ENCODE measurements at places on chromosomes 1 and 21.

DNA sequence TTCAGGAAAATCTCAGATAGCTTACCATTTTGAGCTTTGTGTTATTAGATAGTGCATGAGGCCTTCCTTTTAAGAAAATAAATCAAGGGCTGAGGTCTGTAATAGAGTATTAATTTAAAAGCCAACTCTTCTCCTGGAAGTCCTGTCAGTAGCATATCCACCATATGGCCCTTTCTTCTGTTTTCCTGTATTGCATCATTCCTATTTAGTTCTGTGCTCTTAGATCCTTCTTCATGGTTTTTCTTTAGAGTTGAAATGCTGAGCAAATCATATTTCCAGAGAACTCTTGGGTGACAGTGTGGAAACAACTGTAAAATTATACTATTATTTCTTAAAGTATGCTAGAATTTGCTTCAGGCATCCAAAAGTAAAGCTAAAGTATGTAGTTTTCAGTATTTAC, 91.7 kb downstream of the TTC3 start:
- no peak for DNase-seq

- DNase-seq: no peak
These were observed 62.1 kb upstream of the S1PR1 start for GRCh38 chr1:101174722-101175121.

GRCh38 chr1:63012339-63012738, 228.4 kb downstream of the ATG4C start:
- DNase-seq: no peak

DNA sequence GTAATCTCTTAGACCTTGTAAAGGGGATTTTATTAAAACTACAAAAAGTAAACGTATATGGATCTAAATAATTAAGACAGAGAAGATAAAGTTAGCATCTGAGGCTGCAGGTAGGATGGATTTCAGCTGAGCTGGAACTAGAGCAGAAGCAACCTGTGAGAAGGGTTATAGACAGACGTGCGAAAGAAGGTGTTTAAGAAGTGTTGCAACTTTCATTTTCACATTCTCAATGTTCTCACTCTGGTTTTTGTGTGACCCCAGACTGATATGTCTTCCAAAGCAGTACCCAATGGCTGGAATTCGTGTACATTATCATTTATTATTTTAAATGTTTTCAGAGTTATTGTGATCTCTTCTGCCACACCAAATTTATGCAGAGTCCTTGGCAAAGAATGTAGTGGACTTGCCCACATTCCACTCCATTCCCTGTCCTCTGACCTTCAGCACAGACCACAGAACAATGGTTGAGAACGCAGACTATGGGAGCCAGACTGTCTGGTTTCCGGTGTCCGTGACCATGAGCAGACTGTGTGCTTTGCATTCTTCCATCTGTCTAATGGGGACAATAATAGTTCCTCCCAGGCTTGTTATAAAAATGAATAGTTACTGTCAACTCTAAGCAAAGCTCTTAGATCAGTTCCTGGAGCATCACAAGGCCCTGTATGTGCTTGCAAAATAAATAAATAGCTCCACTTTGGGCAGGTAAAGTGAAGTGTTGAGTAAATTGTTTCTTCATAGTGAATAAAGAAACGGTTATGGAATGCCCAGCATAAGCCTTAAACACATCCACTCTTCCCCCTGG, 140.6 kb upstream of the SAMSN1 start:
- DNase-seq: no peak

GRCh38 chr1:30654188-30654587, 69.2 kb downstream of the MATN1 start:
- DNase-seq: no peak

DNA sequence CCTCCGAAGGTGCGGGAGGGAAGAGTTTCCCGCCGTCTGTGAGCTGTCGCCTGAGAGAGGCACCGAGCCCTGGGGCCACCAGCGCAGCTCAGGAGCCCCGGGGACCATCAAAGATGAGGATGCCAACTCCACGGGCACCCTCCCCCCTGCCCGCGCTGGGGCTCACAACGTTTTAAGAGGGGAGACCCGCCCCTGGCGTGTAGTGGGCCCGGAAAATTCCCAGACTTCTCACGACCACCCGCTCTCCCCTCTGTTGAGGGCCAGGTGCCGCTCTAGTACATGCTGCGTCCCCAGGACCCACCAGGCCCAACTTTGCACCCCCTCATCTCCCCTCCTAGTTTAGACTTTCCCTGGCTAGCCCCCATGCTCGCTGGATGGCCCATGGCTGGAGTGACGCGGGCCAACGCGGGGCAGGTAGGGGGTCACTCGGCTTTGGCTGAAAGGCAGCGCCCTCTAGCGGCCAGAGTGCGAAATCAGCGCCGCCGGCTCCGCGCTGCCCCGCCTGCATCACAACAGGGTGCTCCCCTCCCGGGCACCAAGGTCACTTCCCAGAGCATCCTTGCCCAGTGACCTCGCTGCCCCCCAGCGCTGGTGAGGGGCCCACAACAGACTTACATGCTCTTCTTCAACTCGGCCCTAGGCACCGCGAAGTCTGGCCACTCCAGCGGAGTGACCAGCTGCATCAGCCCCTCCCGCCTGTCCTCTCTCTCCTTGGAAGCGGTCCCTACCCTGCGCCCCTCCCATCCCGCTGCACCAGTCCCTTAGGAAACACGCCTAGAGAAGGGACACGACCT, 1.8 kb downstream of the CD160 start:
- peak; percentile 83 for DNase-seq

DNA sequence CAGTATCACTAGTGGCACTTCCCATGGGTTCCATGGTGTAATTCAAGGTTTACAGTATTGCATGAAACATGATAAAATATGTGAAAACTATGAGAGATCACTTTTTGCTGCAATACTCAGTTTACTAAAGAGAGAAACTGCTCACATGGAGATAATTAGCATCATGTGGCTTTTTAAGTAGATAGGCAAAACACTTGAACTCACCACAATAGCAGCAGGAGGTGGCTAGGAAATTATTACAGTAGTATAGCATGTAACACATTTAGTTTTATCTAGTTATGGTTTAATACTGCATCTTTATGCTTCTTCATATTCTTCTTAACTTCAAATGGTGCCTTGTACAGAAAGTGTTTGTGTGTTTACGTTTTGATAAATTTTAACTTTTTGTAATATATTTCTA, 698.5 kb upstream of the BRINP3 start:
- no peak for DNase-seq

- DNase-seq: no peak
These were observed 156.7 kb upstream of the NEGR1 start for GRCh38 chr1:72439036-72439435.

DNA sequence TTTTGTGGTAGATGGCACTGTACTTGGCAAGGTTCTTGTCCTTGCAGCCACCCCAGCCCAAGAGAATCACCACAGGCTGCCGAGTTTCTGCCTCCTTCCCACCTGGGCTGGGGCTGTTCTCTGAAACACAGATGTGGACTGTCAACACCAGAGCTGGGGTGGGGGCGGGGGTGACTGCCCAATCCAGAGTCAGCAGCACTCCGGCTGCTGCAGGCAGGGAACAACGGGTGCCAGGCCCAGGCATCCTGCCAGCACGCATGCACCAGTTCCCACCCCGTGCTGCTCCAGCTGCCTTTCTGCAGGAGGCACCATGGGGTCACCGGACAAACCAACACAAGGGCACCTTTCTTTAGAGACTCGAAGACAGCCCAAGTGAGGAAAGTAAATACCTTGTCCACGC, 14.1 kb downstream of the TMEM53 start:
- DNase-seq: no peak

DNA sequence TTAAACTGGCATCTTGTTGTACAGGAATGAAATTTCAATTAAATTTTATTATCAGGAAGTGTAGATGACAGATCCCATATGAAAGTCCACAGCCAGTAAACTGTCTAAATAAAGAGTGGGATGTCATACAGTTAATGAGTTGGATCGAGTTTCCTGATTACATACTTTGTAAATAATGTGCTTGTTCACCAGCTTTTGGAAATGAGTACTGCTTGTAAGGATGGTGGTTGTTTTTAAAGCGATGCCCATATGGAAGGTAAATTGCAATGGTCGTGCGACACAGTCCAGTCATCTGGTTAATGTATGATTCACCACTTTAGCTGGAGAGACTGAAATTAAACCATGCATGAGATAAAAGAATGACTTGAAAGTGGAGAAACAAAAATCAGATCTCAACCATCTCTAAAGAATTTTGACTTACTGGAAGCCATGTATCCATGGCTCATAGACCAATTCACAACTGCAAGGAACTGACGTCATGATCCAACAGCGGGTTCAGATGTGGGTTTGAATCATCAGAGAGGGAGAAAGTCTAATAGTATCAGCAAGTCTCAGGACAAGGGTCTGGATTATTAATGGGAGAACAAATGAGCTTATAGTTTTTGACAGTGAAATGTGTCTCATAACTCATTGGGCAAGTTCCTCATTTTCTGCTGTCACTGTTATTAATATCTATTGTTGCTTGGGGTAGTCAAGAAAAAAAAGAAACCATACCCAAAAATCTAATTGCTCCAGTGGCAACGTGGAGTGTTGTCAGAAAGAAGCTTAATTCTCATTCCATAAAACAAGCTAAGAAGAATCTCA, 49.0 kb downstream of the MAP10 start:
- no peak for DNase-seq

DNA sequence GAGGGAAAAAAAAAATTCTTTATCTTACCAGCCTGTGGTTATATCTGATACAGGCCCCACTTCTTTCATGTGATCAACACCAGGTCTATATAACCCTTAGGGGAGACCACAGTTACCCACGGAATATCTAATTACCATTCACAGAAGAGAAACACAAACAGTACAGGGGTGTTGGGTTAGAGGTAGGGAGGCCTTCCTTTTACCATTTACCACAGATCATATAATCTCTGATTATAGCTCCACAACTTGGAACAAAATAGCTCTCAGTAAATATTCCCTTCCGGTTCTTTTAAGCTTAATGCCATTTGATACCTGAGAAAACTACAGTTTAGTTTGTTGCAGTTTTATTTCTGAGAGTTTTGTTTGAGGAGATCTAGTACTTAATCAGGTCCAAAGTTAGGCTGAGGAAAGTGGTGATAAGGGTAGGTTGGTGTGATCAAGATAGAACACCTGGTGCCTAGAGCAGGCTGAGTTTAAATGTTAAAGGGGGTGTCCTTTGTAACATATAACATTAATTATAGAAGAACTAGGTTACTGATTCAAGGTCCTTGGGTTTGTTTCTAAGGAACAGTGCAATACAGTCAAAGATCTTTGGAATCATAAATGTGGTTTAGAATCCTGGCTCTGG, 14.1 kb downstream of the EPB41 start:
- no peak for DNase-seq

- no peak for DNase-seq
These were observed 79.4 kb upstream of the POU3F1 start for GRCh38 chr1:38125837-38126520.

GRCh38 chr1:155882235-155882634, 22.9 kb downstream of the SYT11 start:
- DNase-seq: no peak

DNA sequence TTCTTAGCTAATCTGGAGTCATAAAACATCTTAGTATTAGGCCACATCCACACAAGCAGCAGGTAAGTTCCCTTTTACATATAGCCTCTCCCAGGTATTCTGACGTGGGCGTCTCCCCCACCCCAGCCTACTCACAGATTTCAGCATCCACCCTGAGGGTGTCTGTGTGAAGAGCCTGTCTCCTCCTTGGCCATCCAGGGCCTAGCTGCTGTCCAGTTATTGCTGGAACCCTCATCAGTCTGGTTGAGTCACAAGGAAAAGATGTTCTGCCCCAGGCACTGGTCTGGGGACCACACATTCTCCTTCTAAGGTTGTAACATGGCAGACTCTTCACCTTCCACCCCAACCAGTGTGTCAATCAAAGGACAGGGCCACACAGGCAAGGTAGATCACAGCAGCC, 57.6 kb downstream of the ETS2 start:
- DNase-seq: no peak

DNA sequence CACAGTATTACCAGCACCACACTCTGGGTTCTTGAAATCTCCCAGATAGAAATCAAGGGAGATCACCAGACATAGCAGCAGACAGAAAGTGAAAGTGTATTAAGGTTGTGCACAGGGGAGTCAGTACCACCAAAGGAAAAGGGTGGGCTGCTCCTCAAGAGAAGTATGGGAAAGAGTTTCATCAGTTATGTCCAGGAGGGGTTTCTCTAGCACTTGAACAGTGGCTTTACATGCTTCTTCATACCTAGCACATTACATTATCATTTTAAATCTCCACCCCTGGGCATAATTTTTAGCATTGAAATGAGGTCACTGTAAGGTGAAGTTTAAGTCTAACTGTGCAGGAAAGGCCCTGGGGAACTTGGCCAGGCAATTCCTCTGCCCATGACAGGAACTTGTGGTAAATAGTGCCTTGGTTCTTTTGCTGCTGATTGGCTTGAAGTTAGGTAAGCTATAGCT, 601.0 kb downstream of the NUF2 start:
- DNase-seq: no peak

DNA sequence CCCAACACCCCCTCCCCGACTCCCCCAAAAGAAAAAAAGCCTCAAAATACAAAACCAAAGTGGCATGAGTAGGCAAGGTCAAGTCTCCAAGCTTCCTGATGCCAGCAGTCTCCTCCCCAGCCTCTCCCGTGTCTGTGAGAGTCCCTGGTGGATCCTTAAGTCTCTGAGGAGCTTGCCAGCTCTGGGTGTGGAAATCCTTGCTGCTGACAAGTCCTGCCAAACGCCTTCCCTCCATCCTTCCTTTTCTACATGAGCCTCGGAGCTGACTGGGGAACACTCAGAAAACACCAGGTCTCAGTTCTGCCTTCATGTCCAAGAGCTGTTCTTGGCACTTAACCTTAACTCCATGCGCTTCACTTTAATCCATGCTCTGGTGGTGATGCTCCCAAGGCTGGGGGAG, 3.7 kb upstream of the ETV3L start:
- DNase-seq: no peak

DNA sequence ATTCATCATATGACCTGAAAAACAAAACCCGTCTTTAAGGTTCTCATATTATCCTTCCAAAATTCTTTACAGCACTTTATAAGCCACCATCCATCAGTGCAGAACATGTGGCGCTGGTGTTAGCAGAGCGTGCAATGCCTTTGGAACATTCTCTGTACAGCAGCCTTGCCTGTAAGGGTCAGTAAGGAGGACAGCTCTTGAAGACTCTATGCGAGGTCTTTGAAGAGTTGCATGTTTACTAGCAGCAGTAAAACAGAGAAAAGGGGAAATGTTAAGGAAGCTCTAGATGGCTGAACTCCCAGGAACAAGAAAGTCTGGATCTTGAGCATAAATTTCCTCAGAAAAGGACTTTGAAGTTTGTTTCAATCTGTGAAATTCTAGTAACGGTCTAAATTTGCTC, 365.6 kb downstream of the DUSP10 start:
- no peak for DNase-seq

GRCh38 chr1:220271706-220272046, 577 bp downstream of the RAB3GAP2 start:
- DNase-seq: peak; percentile 39
